NK-92 treated with Interleukin-12 subunit alpha and Interleukin-12 subunit beta, amount 100 ng/mL, for 24 hours (cell line): ENCODE measurements at places on chromosomes 16 and 17.
A peak's percentile ranks its signal among the peaks of the same experiment; 100 is the strongest.

DNA sequence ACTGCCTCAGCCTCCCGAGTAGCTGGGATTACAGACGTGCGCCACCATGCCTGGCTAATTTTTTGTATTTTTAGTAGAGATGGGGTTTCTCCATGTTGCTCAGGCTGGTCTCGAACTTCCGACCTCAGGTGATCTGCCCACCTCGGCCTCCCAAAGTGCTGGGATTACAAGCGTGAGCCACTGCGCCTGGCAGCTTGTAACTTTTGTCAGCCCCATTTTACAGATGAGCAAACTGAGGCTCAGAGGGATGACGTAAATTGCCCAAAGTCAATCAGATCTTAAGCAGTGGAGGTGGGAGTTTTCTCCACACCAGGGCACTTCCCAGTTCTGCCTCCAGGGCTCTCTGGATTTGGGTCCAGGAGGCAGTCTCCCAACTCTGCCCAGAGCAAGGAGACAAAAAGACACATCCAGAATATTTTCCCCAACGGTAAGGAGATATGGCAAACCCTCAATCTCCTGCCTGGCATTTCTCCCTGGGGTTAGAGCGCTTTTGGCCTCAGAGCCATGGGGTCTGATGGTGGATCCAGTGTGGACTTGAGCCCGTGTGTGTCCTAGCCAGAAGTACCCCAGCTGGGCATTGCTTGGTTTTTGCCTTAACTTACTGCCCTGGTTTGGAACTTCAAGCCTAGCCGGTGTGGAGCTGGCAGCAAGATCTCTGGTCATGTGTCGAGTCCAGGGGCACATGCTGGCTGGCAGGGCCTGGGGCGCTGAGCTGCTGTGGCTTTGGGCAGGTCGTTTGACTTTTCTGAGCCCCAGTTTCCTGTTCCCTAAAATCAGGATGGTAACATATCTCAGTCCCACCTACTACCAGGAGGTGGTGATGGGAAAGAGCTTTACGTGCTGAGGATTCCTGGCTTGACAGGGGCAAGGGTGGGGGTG, 3.4 kb downstream of the ADAM11 start:
- no peak for DNase-seq

- no peak for DNase-seq
Observed at GRCh38 chr16:72946063-72946462, 101.9 kb downstream of the ZFHX3 start.

GRCh38 chr17:40071313-40072039, 8.7 kb downstream of the THRA start:
- no peak for DNase-seq

GRCh38 chr17:81428516-81428915, 33.3 kb downstream of the BAHCC1 start:
- no peak for DNase-seq

DNA sequence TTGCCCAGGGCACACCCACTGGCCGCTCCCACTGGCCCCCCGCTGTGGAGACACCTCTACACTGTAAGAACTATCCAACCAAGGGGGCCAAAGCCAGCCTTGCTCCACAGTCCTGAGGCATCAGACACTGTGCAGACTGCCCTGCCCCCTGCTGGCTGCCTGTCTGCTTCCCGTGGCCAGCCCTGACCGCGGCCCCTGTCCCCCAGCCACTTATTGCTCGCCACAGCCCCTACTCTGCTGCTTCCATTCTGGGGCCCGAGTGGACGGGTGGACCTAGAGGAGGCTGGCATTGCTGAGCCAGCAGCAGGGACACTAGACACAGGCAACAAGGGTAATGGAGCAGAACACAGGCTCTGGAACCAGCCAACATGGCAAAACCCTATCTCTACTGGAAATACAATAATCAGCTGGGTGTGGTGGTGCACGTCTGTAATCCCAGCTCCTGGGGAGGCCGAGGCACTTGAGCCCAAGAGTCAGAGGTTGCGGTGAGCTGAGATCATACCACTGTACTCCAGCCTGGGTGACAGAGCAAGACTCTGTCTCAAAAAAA, 19.7 kb upstream of the LRRC37A3 start:
- no peak for DNase-seq

DNA sequence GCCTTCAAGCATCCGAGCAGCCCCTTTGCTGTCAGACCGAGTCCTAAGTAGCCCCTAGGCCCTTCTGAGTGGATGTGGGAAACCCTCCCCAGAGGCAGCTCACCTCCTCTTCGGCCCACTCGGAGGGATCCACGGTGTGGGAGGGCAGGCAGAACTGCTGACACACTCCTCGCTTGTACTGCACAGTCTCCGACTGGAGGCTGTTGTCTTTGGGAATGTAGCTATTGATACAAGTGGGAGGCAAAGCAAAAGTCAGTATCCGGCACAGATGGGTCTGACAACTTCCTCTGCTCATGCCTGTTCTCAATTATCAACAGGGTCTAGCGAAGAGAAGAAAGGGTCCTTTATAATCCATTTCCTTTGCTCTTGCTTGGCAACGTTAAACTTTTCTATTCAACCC, 25.9 kb upstream of the FOXJ1 start:
- no peak for DNase-seq

- DNase-seq: no peak
Observed at GRCh38 chr16:48082516-48082915, 73.3 kb downstream of the ABCC12 start.

DNA sequence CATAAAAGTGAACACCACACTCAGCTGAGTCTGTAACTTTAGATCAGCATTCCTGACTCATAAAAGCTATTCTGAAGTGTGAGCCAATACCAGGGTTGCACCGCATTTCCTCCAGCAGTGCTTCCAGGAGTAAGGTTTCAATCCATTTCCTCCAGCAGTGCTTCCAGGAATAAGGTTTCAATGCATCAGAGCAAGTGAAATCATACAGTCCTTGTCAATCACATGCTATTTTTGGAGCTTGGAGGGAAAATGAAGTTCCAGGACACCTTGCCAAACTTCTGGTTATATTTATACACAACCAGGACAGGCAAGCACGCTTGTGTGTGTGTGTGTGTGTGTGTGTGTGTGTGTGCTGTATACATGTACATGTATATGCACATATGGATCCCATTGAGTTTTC, 327.6 kb downstream of the GRIN2A start:
- no peak for DNase-seq

GRCh38 chr16:86664522-86665318, 86.4 kb downstream of the FOXL1 start:
- DNase-seq: peak; percentile 73

GRCh38 chr17:16879686-16880085, 92.2 kb downstream of the TNFRSF13B start:
- no peak for DNase-seq

DNA sequence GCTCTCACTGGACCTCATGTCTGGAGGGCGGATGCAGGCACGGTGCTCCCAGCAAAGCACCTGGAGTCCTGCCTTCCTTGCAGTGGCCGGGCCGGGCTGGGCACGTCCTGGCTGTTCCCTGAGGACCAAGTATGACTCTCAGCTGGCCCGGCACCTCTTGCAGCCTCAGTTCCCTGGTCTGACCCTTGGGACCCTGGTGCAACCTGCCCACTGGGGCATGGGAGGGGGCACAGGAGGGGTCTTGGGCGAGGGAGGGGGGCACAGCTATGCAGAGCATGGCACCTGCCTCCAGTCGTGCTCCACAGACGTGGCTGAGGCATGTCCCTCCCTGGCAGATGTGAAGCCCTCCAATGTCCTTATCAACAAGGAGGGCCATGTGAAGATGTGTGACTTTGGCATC, 19.6 kb downstream of the MAP2K3 start:
- DNase-seq: no peak

DNA sequence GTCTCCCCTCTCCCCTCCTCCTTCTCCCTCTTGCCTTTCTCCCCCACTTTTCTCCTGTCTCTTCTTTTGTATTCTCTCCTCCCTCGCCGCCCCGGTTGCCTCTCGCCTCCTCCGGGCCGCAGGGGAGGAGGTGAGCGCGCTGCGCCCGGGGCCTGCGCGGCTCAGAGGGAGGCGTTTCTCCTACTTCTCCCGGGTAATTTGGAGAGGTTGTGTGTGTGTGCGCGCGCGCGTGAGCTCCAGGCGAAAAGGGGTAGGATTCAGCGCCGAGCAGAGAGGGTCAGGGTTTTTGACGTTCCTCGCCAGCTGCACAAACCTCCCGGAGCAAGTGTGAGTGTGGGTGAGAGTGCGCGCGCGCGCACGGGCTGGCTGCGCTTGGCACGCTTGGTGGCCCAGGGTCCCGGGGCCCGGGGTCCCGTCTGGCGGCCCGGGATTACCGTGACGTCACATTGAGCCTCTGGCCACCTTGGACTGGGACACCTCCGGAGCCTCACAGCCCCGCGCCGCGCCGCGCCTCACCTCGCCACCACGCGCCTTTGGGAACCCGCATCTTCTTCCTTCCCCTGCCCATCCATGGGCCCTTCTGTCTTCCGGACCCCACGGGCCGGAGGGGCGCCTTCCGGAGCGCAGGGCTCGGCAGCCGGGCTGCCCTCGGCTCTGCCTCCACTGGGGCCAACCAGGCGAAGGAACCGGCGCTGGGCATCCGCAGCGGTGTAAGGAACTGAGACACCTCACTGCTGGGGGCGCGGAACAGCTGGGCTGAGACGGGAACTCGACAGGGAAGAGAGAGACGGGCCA, 479 bp downstream of the IRX6 start:
- no peak for DNase-seq

DNA sequence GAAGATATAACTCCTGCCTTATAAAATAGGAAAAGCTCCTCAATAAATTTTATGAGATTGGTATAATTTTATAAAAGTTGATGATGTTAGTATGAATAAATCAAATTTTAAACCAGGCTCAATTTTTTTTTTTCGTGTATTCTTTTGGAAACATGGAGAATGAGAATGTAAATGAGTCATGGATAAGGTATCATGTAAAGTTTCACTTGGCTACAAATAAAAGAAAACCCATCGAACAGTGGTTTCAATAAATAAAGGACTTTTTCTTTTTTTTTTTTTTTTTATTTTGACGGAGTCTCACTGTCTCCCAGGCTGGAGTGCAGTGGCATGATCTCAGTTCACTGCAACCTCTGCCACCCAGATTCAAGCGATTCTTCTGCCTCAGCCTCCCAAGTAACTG, 67.3 kb downstream of the PHKB start:
- DNase-seq: no peak

DNA sequence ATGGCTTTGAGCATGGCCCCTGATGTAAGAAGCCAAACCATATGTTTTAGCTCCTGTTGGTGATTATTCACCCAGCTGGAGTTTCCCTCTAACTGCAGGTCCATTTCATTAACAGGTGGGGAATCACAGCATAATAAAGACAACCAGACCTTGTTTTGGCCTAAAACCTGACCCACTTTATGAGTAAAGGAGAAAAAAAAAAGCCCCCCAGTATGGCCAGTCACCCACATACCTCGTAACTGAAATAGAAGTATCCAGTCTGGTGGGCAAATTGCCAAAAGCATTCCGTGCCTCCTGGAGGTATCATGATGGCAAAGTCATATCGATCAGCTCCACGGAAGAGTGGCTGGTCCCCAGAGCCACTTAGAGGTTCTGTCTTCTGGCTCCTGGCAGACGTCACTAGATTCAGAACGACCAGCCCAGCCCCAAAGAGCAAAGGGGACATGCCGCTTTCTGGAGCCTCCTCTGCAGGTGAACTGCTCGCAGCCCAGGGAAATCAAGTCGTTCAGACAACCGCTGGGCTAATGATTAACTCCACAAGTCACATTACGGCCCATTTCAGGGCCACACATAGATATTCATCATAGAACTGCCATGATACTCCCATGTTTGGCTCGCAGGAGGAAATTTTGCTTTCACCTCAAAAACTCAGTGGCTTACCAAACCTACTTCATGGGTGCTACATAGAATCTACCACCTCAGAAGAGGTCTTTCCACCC, at the start of gene TMED6:
TSS of gene TMED6 (minus strand) at position 478 of the 719 bp plus-strand sequence. CDS start at position 445, 33 bp downstream.
- no peak for DNase-seq

DNA sequence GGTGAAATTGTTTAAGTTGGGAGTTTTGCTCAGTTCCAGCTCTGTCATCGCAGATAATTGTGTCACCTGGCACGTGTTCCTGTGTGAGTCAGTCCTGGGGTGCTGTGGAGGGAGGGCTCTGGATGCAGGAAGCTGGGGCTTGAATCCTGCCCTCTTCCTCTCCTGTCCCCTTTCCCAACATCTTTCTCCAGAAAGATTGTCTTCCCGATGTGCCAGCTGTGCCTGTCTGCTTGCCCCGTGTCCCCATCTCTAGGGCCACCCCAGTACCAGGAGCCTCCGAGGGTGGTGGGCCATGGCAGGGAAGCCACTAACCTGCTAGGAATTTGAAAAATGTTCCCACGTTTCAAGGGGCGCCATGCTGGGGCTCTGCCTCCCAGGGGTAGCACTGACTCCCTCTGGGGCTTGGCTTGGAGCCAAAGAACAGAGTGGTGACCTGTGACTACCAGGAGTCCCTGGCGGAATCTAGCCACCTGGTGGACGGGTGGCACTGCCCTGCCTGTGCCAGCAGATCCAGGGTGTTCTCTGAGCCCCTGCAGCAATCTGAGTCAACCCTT, 198.1 kb downstream of the ENGASE start:
- DNase-seq: no peak

DNA sequence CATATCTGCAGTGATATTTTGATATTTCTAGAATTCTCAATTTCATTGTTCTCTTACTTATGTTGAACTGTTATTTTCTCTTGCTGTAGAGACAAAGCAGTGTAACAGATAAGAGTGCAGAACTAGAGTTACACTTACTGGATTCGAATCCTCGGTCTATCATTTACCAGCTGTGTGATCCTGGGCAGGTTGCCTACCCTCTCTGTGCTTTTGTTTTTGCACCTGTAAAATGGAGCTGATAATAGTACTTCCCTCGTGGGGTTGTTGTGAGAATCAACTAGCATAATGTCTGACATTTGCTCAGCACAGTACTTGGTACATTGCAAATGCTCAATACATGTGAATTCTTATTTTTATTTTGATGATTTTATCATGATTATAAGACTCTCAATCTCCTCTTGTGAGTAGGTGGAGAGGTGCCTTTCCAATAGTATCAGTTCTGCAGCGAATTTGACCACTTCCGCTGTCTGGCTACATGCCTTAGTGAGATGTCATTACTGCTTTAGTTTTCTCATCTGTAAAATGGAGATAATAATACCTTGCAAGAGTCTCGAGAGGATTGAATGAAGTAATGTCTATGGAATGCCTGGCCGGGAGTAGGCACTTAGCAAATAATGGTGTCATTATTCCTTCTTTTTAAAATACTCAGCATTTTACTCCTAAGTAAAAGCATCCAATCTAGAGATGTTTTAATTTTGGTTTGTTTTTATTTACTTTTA, 312.2 kb upstream of the MAF start:
- DNase-seq: no peak

DNA sequence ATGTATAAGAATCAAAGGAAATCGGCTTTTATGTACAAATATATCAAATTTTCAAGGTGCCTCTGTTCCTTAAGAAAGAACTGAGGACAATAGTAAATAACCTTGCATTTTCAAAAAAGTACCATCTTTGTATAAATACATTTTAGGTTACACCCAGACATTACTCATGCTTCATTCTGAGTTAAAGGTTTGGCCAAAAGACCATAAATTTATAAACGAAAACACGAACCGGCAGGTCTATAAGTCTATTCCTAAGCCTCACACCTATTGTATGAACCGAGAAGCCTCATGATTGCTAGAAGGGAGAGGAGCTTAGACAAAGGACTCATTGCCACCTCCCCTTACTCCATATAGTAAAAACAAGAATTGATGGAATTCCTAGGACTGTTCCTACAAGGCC, 94.6 kb upstream of the PSMD7 start:
- DNase-seq: no peak
